ENCODE measurements at places on chromosomes 12 and 14. TPM values are rescaled to one million over a fixed set of nuclear protein-coding genes. Genes with fewer than 3 reads are reported as not detected.

- DNase-seq, result peak; percentile 14
Measured at GRCh38 chr12:42588524-42589464, 752 bp downstream of the PRICKLE1 start.

Gene CCDC184
- total RNA-seq, result 0.32 TPM

DNA sequence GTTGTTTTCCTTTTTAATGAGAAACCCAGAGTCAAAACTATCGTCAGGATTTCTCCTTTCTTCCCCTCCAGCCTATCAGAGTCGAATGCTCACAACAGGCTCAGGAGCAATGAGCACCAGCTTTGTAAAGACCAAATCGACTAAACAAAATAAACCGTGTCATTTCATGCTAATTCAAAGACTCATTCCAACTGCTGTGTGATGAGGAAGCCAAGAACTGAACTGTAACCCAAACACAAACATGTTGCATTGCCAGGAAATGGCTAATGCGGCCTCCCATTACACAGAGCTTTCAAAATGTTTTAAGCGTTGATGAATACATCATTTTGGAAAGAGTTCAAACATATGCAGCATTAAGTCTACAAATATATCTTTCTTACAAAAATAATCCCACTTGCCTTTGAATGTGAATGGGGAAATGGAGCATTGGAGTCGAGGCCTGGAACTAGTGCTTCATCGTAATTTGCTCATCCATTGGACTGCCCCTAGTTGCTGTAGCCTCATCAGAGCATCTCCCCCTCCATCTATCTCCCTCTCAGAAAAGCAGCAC, 349.5 kb downstream of the GXYLT1 start:
- DNase-seq, result no peak

DNA sequence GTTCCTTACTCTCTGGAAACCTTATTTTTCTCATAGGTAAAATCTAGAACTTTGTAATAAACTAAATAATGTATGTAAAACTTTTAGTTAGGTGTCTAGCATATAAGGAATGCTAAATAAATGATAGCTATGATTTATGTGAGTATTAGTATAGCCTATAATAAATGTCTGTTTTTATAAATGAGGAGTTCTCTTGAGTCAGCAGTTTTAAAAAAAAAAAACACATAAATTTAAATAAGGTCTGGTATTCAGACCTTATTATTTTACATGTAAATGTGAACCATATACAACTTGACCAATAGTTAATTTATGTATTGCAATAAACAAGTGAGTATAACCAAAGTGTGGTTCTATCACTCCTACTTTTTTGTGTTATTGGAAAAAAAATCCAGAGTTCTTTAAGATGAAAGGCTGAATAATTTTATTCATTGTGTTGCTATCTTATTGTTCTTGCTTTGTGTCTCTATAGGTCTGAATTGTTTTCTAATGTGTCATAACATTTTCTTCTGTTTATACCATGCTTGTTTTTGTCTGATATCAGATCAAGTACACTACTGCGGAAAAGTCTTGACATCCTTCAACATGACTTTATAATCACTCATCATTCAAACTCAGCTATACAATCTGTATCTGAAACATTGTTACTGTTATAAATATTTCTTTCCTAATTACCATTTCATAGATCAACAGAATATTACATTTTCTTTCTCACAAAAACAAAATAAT, 115.7 kb downstream of the RASSF9 start:
- no peak for DNase-seq

Gene GLT8D2
- 0.36 TPM for total RNA-seq

Gene DYRK4
- 55.6 TPM for total RNA-seq

Gene DNAI7
- not detected for total RNA-seq

Gene BAZ1A
- 44.4 TPM for total RNA-seq

DNA sequence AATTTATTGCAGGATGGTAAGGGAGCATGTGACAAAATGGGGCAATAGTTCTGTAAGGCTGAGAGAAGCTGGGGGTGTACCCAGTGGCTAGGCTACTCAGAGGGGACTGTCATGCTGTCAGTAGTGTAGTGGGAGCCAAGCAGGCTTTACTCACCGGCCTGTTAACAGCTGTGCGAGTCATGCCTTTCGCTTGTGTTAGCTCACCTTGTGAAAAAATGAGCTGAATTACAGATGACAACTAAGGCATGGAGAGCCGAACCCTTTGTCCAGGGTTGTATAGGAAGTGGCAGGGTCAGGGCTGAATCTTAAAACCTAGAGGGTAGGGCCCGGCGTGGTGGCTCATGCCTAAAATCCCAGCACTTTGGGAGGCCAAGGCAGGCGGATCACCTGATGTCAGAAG, 37.9 kb downstream of the SH2B3 start:
- peak; percentile 62 for DNase-seq

Gene TMPRSS12
- total RNA-seq, result not detected

Gene REP15
- not detected for total RNA-seq

GRCh38 chr14:105818712-105819005, 292.3 kb downstream of the TMEM121 start:
- no peak for DNase-seq

Gene FGF23
- not detected for total RNA-seq

DNA sequence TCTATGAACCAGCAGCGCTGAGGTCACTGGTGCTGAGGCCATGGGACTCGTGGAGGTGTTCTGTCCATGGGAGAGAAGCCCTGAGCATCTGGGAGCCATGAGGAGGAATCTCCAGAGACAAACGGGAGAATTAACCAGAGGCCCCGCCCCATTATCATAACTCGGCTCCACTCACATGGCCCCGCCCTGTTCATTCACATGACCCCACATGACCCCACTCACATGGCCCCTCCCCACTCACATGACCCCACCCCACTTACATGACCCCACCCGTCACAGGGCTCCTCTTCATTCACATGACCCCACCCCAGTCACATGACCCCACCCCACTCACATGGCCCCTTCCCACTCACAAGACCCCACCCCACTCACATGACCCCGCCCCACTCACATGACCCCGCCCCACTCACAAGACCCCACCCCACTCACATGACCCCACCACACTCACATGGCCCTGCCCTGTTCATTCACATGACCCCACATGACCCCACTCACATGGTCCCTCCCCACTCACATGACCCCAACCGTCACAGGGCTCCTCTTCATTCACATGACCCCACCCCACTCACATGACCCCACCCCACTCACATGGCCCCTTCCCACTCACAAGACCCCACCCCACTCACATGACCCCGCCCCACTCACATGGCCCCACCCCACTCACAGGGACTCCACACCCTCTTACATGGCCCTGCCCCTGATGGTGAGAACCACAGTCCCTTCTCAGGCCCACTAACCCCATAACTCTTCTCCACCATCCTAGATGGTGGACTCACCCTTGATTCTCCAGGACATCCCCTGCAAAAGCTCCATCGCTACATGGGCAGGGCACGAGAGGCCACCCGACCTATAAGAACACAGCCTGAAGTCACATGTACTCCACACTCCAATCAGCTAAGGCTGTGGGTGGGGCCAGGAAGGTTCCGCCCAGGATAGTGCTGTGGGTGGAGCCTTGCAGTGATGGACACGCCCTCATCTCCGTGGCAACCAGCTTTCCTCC, 151.1 kb upstream of the SFSWAP start:
- DNase-seq, result no peak

- DNase-seq, result no peak
Measured at GRCh38 chr12:56941299-56942017, 7.2 kb upstream of the SDR9C7 start.

Gene NRIP2
- not detected for total RNA-seq

Measured in activated T-cell treated with anti-CD3 and anti-CD28 coated beads, Interleukin-2, amount 50 U/mL, for 72 hours (primary cell).